H54 (cell line): ENCODE measurements at places on chromosomes 12 and 14.

DNA sequence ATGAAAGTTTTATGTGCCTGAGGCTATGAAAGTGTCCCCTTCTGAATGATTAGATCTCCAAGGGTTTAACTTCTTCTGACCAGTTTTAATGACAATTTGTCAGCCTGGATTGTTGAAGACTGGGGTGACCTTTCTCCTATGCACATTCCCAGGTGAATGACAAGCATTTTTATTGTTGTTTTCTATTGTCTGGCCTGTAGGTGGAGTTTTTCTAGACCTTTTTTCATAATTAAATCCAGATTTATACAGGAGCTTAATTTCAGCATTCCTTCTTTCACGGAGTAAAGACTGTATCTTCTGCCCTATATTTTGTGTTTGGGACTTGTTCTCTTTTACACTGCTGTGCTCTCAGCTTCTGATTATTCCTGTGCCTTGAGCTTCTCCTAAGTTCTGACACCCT lies 125.0 kb upstream of the FAR2 start:
- DNase-seq, result no peak

- DNase-seq, result peak; percentile 64
Observed at GRCh38 chr12:31682136-31682962, 22.9 kb downstream of the ETFBKMT start.

DNA sequence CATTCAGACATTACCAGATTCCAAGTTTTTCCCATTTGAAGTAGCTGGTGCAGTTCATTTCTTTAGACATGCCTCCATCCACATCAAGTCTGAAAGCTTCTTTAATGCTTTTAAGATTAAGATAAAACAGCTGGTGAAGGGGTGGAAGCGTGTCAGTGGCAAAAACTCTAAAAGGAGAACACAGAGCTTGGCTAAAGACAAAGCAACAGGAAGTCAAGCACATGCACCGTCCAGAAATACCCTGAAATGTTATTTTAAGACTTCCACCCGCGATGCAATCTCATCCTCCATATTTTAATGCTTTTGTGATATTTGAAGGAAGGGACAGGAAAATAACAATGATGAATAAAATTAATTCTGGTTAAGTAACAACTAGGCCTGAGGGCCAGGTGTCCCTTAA lies 31.8 kb downstream of the PPM1H start:
- no peak for DNase-seq

- no peak for DNase-seq
Observed at GRCh38 chr12:47268501-47269454, 189.0 kb upstream of the AMIGO2 start.

GRCh38 chr12:48001505-48002413 lies 2.5 kb downstream of the COL2A1 start:
- peak; percentile 72 for DNase-seq

DNA sequence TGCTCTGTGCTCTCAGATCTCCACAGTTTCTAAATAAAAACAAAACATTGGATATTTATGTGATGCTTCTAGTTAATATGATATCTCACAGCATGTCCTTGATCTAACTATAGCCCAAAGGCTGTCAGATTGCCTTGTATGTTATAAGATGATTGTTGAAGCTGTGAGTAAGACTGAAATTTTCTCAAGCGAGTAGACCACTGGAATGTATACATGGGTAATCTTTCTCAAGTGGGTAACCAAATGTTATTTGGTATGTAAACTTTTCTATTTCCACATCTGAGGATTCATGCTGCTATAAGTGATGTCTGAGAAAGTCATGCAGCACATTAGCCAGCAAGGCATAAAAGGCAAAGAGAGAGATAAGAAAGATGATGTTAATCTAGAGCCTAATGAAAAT lies 886.7 kb downstream of the NRXN3 start:
- no peak for DNase-seq

GRCh38 chr12:128267651-128268378 lies 845 bp downstream of the TMEM132C start:
- DNase-seq, result no peak

GRCh38 chr12:62347922-62348650 lies 87.9 kb downstream of the USP15 start:
- DNase-seq, result no peak

- no peak for DNase-seq
Observed at GRCh38 chr14:32329146-32329545, at the start of gene AKAP6. AKAP6 (plus strand) TSS chr14:32329298; CDS start chr14:32433494, 104,196 bp downstream.

DNA sequence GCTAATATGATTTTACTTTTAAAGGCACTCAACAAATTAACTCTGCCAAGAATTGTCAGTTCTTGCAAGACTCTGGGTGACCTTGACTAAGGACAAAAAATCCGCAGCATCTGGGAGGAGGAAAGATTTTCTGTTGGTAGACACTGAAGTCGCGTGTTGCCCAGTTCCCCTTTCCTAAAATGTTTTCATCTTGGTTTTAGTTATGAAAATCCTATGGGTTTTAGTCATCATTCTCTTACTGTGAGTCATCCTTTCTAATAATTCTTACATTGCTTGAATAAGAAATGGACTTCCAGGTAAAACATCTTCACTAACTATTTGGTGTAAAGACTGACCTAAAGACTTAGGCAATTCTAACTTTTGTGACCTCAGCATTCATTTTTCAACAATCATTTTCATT lies 9.1 kb downstream of the GSG1 start:
- no peak for DNase-seq

GRCh38 chr14:49019467-49020115 lies 566.6 kb downstream of the RPS29 start:
- DNase-seq, result no peak

- DNase-seq, result no peak
Observed at GRCh38 chr12:10065241-10065640, 33.5 kb downstream of the CLEC1A start.

DNA sequence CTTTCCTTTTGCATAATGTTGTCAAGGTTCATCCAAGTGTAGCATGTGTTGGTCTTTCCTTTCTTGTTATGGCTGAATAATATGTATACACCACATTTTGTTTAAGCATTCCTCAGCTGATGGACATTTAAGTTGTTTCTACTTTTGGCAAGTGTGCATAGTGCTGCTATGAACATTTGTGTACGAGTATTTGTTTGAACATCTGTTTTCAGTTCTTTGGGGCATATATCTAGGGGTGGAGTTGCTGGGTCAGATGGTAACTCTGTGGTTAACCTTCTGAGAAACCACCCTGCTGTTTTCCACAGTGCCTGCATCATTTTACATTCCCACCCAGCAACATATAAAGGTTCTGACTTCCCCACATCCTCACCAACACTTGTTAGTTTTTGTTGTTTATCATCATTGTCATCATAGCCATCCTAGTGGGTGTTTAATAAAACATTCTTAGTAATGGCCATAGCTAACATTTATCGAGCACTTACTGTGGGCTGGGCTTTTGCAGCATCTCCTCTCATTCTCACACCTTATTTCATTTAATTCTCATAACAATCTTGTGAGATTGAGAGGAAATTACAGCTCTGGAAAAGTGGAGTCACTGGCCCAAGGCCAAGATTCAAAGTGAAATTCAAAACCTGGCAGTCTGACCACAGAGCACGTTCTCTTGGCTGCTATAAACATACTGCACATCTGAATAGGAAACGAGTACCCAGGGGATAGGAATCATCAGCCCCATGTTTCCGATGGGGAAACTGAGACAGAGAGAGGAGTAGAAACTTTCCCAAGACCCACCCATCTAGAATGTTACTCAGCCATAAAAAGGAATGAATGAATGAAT lies 193.6 kb downstream of the KSR2 start:
- no peak for DNase-seq

DNA sequence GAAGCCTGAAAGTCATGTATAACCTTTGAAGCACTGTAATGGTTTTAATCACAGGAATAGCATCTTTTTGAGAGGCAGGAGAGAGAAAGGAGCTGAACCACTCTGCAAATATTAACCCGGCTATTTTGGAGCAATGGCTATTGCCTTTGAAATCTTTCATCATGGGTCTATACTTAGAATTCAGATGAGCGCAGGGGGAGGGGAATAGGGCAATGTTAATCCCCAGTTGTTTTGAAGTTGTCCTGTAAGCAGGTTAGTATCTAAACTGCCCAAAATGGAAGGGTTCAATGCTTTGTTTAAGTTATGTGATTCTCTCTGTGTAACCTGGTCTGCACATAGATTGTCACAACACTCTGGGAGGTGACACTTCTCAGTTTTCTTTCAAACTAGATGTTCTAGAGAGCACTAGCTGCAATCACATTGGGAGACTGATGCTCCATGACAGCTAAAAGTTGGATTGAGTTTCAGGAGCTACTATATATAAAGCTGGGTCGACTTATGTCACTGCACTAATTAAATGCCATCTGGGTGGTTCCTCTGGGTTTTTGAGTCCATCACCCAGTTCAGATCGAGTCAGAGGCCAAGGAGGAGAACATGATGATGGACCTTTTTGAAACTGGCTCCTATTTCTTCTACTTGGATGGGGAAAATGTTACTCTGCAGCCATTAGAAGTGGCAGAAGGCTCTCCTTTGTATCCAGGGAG lies at the start of gene MYF6:
MYF6 (plus strand) TSS at position 509 of the 704 bp plus-strand sequence; CDS start at position 595, 86 bp downstream.
- DNase-seq, result no peak

- DNase-seq, result no peak
Observed at GRCh38 chr12:68904351-68904962, 28.5 kb downstream of the CPM start.

GRCh38 chr12:40031965-40032364 lies 73.9 kb downstream of the SLC2A13 start:
- DNase-seq, result no peak

- no peak for DNase-seq
Observed at GRCh38 chr12:25904442-25904841, 54.0 kb upstream of the RASSF8 start.

- no peak for DNase-seq
Observed at GRCh38 chr12:87952850-87953249, 76.4 kb downstream of the C12orf50 start.

DNA sequence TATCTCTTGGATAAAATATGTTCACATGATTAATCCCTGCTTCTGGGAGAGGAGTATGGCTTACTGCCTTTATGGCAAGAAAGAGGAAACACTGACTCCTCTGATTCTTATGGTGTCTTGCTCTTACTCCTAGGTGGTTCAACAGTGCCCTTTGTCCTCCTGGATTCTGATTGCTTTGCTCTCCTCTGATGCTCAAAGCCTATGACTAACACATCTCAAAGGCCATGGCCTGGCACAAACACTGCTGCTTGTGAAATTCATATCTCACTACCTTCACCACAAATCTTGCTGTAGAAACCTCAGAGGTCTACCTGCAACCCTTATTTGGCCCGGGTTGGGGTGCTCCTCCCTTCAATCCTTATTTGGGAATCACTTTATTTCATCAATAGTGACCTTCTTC lies 217.2 kb downstream of the C12orf50 start:
- no peak for DNase-seq

DNA sequence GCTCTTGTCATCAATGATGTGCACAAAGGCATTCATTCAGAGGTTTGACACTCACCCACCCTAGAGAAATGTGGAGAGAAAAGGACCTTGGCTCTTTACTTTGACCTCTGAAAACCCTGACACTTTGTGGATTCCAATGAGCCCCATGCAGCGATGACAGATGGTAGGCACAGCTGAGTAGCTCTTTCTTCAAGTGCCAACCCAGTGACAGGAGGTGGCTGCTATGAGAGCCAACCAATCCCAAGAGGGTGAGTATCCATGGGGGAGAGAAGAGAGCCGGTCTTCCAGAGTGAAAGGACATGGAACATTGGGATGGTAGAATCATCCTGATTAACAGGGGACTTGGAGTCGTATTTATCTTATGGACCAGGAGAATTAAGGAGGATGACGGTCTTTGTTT lies 17.8 kb downstream of the SLC8A3 start:
- DNase-seq, result no peak

DNA sequence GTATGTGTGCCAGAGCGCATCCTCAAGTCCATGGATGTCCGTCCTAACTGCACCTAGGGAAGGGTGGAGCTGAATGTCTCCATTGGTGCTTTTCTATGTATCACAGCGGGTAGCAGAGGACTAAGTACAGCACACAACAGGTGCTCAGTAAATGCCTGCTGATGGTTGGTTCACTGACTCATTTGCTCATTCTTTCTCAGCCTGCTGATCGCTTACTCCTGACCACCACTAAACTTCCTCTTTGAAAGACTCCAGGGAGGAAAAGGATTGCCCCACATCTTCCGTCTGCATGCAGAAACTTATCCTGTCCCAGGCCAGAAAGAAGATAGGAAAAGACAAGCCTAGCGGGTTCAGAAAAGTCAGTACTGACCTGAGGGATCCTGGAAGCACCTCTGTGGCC lies 66.3 kb downstream of the B4GALNT3 start:
- no peak for DNase-seq

DNA sequence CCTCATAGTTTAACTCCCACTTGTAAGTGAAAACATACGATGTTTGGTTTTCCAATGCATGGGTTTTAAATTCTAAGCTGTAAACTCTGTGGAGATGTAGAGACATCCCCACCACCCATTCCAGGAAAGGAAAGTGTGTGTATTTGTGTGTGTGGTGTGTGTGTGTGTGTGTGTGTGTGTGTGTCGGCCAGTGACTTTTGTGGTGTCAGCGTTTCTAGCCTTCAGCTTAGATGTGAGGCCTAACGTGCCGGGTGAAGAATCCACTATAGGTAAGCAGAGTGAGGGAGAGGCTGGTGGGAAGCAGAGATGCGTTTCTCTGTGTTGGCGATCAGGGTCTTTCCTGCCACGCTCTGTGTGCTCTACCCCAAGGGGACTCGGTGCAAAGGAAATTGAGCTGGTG lies 93.0 kb downstream of the SLC24A4 start:
- no peak for DNase-seq

- DNase-seq, result peak; percentile 61
Observed at GRCh38 chr12:5442251-5443006, 10.5 kb downstream of the NTF3 start.

- DNase-seq, result no peak
Observed at GRCh38 chr12:62519043-62519442, 52.4 kb downstream of the MON2 start.

- DNase-seq, result no peak
Observed at GRCh38 chr12:112239881-112240280, 114.5 kb downstream of the TRAFD1 start.

DNA sequence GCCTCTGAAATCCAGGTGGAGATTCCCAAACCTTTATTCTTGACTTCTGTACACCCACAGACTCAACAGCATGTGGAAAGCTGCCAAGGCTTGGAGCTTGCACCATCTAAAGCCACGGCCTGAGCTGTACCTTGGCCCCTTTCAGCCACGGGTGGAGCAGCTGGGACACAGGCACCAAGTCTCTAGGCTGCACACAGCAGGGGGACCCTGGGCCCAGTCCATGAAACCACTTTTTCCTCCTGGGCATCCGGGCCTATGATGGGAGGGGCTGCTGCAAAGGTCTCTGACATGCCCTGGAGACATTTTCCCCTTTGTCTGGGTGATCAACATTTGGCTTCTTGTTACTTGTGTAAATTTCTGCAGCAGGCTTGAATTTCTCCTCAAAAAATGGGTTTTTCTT lies 32.0 kb downstream of the EIF2S3B start:
- DNase-seq, result no peak

DNA sequence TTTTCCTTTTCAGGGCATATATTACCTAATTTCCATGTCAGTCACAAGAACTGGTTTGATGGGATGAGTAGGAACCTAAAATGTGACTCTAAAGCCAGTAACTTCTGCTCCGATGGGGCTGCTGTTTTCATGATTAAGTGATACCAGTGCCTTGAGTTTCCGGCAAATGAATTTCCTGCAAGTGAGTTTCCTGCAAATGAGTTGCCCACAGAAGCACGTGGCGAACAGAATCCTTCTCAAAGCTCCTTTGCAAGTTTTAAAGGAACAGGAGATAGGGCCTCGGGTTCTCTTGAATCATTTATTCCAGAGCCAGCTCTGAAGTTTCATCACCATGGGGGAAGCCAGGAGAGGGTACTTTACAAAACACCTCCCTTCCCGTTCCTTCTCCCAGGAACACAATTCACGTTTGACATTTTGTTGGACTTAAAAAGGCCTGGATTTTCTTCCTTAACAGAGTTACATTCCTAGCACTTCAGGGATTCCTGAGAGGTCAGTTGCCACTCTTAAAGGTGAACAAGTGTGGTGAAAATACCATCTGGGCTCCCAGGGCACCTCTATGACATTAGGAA lies 2.2 kb upstream of the PPTC7 start:
- DNase-seq, result no peak
